NB4 (cell line): ENCODE measurements at places on chromosomes 2 and 18.
A peak's percentile ranks its signal among the peaks of the same experiment; 100 is the strongest.

DNA sequence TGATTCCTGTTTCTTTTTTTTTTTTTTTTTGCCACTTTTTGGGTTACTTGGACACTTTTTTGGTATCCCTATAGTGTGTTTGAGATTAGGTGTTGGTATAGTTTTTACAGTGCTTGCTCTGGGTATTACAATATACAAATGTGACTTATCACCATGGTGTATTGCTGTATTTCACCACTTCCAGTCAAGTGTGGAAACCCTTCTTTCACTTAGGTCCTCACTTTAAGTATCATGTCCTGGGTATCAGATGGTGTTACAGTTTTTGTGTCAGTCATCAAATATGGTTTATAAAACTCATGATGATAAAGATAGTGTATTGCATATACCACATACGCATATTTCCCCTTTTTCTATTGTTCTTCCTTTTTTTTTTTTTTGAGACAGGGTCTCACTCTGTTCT, 1.8 kb downstream of the ATP9B start:
- peak; percentile 55 for DNase-seq

GRCh38 chr2:238280083-238280825, 8.2 kb downstream of the PER2 start:
- no peak for DNase-seq

- DNase-seq, result no peak
Measured at GRCh38 chr2:162915858-162916257, 77.3 kb upstream of the KCNH7 start.

DNA sequence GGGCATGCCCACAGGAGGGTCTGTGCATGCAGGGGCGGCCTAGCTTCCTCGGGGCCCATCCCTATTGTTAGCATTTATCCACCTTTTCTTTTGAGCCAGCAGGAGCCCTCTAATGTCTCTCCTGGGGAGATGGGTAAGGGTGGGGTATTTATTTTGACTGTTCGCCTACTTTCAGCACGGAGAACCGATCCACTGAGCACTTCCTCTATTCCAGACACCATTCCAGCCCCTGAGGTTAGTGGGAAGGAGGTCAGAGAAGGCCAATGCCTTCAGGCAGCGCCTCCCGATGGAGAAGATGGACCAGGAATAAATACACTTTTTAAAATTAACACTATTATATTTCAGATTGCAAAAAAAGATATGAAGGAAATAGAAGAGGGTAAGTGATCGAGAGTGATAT, 276.0 kb downstream of the PHLPP1 start:
- DNase-seq, result no peak

- DNase-seq, result no peak
Measured at GRCh38 chr2:71341645-71342044, 10.1 kb downstream of the ZNF638 start.

DNA sequence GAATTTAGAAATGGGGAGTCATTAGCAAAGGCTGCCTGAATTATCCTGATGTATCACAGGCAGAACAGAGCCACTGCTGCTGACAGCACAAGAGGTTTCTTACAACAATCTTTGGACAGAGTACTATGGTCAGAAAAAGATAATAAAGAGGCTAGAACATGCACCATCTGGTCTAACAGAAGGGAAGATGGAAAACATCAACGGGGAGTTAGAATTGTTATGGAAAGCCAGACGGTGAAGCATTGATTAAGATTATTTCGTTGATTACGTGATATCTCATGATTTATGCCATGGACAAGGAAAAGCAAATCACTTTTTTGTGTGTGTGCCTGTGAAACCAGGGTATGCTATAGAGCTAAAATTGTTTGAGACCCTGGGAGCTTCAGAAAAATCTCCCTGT, 409.4 kb upstream of the ETAA1 start:
- DNase-seq, result no peak

- no peak for DNase-seq
Measured at GRCh38 chr2:118817469-118817868, 30.0 kb downstream of the EN1 start.

DNA sequence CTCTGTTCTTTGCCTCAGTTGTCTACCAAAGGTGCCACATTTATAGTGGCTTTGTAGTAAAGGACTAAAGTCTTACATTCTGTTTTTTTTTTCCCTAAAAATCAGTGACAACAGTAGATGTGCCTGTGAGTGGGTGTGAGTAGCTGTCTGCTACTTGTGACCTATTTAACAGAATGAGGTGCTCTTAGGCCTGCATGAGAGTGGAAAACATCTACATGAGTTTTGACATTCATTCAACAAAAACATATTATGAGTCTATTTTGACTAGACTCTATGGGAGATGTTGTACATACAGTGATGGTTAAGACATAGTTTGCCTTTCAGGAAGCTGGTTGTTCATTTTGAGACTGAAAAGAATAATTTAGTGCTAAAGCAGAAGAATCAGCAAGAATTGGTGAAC, 36.7 kb downstream of the IL1R2 start:
- no peak for DNase-seq

DNA sequence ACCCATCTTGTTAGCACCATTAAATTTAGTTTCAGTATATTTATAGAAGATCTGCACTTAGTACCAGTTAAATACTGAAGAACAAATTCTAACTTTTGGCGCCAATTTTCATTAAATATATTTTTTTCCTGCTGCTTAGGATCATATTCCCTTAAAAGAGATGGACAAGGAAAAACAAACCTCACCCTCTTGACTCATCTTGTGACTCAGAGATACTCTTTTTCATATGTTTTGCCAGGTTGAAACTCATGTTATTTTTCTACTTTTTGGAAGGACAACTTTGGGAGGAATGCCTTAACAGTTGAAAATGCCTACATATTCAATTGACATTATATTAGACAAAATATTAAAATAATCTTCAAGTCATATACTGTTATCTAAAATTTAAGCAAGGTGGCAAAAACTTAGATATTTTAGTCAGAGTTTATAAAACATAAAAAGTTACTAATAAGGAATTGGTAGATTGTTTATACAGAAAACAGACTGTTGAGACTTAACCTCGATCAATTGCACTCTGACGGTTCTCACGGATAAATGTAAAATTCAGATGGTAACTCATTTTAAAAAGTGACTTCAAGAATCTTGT, 36.2 kb downstream of the PNO1 start:
- DNase-seq, result no peak

GRCh38 chr2:128228894-128229293, 89.8 kb downstream of the HS6ST1 start:
- DNase-seq, result peak; percentile 37

DNA sequence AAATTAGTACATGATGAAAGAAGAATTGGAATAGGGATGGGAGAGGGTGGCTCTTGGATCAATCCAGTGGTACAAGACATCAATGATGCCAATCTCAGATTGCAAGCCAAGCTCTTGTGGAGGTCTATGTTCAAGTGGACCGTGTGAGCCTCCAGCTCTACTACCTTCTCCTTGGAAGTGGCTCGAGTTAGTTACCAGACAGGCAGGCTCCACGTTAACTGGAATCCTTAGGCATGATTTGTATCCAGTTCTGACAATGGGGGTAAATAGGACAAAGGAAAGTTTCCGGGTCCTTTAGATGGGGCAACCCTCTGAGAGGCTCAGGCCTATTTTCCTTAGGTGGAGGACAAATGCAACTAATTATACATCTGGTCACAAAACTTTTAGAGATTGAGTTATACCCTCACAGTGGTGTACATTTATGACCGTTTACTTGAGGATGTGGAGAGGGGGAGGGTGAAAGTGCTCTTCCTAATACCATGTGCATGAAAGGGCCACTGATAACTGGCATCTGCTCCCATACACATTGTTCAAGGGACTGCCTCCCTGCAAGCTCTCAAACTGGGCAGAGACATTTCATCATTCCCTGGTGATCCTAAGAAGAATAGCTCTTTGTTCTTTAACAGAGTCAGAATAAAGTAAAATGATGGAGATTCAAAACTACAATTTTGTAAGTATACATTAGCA, 180.2 kb downstream of the SOCS6 start:
- DNase-seq, result peak; percentile 50

- DNase-seq, result no peak
Measured at GRCh38 chr2:64972876-64973275, 16.3 kb upstream of the SLC1A4 start.

DNA sequence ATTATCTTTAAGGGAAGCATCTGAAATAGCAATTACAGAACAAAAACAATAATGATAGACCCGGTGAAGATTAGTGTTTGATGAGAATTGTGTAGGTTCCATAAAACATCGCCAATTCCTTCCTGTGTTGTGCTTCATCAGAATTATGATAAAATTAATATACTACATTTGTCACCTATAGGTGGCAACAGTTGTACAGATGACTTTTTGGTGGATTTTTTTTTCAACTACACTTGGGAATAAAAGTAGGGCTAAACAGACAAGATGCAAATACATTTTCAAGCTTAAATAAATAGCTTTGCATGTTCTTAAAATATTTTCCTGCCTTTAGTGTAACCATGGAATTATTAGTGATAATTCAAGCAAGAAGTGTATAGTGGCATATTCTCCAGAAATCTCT, 7.0 kb upstream of the LYPD1 start:
- DNase-seq, result no peak

- DNase-seq, result no peak
Measured at GRCh38 chr2:167293943-167294775, 405.9 kb downstream of the XIRP2 start.

GRCh38 chr2:73776381-73776780, 3.5 kb downstream of the DUSP11 start:
- no peak for DNase-seq

- DNase-seq, result no peak
Measured at GRCh38 chr2:19714926-19715325, 186.9 kb downstream of the TTC32 start.

DNA sequence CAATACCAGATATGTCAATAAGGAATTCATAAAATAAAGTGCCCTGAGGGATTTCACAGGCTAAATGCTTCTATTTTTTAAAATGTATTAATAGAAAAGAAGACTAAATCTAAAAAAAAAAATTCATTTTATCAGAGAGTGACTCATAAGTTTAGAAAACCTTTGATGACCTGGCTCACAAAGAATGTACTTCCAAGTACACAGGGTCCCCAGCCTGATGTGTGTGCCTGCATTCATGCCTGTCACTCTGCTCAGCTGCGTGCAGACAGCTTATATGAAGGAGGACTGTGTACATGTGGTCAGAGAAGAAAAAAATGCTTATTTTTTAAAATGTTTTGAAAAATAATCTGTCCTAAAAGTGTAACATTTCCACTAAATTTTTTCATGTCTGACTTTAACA, 3.0 kb upstream of the CPS1 start:
- DNase-seq, result no peak

DNA sequence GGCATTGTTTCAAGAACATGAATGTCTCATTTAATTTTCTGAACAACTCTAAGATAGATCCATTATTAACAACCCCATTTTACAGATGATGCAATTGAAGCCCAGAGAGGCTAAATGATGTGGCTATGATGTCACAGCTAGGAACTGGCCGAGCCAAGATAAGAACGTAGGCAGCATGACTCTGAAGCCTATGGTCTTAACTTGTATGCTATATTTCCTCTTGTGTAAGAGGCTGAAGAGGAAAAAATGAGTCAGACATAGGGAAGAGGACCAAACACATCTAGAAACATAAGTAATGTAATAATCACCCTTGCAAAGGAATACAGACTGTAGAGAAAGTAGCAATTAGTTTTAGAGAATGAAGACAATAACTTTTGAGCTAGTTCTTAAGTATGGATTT, 416.8 kb downstream of the FIGN start:
- peak; percentile 52 for DNase-seq

DNA sequence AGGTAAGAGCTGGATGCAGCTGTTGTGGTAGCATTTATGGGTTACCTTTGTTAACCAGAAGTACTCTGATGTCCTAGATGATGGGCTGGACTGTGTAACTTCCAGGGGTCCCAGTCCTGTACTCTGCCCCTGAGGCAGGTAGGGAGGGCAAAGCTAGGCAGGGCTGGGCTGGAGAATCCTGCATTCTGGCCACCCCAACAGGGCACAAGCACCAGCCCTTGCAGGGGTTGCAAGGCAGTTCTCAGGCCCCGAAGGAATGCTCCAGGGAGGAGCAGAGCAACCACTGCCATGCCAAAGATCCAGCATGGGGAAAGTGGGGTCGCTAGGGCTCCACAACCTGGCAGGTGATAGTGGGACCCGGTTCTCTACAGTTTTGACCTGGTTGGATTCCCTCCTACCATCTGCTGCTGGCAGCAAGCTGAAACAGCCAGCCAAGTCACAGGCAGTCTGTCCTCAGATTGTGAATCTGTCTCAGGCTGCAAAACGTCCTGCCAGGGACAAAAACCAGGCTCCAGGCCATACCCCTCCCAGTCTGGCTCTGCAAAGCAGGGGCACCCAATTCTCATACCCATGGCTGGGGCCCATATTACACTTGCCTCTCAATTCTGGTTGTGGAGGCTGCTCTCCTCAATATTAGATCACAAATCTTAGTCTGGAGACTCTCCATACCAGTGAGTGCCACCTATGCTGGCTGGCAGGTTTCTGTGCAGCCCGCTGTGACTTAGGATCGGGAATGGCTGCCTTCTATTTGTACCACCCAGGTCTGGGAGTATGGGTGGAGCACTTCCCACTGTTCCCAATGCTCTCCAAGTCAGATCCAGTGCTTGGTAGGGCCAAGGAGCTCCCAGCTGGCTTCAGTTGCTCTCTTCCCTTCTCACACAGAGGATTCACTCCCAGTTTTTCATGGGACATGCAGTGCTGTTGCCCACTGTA, 61.1 kb downstream of the SMCHD1 start:
- DNase-seq, result no peak

DNA sequence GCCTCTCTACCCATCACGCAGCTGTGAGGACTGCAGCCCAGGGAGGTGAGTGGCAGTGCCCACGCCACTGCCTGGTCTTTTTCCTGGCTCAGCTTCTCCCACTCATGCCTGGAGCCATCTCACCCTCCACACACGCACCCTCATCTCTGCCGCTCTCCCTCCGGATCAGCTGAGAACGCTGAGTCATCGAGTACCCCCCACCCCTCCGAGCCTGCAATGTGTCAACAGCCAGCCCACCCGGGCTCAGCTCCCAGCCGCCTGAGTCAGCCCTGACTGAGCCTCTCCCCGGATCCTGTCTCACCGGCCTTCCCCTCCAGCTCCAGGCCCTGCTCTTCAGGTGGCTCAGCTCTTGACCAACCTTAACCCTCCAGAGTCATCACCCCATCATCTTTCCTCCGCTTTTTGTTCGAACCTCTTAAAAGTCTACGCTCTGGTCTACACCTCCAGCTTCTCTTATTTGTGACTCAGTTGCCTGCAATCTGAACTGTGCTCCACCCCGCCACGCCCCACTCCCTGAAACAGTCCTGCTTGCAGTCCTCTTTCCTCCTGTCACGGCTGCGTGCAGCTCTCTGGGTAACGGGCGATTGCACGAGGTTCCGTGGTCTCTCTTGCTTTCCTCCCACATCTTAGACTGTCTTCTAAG, 94.4 kb upstream of the ASAP2 start:
- peak; percentile 33 for DNase-seq

GRCh38 chr18:58770601-58771000, 94.1 kb upstream of the ZNF532 start:
- DNase-seq, result no peak
